ENCODE measurements at places on chromosomes 12 and 14.

DNA sequence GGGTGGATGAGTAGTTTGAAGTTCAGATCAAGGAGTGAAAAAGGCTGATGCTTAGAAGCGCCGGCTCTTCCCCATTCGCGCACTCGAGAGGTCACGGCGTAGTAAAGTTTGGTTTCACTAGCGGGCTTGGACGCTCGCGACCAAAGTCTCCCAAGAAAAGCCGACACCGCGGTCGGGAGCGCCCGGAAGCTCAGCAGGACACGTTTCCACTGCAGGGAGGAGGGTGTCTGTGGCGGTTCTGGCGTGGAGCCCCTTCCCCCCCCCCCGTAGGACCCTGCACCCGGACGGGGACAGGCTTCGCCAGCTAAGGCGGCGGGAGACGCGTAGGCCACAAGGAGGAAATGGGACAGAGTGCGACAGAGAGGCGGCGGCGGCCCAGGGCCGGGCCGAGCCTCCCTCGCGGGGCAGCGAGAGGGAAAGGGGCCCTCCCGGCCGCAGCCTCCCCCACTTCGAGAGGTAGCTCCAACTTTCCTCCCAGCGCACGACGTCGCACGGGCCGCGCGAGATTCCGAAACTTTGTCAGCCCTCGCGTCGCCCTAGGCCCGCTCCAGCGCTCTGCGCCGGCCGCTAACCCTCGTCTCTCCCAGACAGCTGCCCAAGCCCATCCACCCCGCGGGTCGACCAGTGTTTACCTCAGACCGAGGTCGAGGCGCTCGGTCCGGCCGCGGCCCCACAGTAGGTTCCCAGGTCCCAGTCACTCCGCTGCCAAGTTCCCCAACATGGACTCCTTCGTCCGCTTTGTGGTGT, 480 bp downstream of the SCAF11 start:
- peak; percentile 74 for DNase-seq

GRCh38 chr12:53097564-53098353, at the start of gene IGFBP6:
TSS of gene IGFBP6 (plus strand) at chr12:53097667. CDS start at chr12:53097718, 51 bp downstream.
- peak; percentile 70 for DNase-seq

DNA sequence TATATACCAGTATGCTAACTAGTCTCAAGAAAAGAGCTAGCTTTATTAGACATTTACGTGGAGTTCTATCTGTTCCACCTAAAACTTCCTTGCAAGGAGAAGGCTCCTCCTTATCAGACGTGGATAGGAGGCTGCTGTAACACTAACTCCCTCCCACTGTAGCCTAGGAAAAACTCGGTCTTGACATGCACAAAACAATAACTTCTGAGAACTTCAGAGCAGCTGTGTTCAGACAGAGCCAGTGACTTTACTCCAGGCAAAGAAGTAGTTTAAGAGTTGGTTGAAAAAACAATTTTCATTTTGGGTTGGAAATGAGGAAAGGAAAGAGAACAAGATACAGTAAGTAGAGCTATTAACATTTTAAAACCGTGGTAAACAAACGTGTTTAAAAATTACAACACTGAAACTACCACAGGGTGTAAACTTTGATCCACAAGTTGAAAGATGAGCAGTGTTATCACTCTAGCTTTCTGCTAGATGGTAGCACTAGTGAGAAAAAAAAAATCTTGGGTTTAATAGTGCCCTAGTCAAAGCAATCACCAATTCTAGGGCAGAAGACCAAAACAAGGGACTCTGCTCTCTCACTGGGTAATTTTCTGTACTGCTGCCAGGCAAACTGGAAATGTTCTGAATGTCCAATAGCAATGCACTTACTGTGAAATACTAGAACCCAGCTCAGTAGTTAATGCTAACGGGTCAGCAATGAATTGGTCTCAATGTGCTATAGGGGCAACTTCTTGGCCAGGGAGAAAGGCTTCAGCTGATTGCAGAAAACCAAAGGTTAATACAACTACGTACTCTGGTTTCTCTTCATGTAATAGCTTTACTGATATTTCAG, 2.4 kb downstream of the ATF7 start:
- DNase-seq, result peak; percentile 39

DNA sequence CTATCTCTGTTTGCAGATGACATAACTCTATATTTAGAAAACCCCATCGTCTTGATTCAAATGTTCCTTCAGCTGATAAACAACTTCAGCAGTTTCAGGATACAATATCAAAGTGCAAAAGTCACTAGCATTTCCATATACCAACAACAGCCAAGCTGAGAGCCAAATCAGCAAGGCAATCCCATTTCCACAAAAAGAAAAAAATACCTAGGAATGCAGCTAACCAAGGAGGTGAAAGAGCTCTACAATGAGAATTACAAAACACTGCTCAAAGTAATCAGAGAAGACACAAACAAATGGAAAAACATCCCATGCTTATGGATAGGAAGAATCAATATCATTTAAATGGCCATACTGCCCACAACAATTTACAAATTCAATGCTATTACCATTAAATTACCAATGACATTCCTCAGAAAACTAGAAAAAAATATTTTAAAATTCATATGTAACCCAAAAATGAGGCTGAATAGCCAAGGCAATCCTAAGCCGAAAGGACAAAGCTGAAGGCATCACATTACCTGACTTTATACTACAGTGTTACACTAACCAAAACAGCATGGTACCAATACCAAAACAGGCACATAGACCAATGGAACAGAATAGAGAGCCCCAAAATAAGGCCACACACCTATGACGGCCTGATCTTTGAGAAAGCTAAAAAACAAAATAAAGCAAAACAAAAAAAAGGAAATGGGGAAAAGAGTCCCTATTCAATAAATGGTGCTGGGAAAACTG, 901.7 kb downstream of the LRFN5 start:
- no peak for DNase-seq

GRCh38 chr12:122022393-122023338, 982 bp downstream of the BCL7A start:
- peak; percentile 32 for DNase-seq

DNA sequence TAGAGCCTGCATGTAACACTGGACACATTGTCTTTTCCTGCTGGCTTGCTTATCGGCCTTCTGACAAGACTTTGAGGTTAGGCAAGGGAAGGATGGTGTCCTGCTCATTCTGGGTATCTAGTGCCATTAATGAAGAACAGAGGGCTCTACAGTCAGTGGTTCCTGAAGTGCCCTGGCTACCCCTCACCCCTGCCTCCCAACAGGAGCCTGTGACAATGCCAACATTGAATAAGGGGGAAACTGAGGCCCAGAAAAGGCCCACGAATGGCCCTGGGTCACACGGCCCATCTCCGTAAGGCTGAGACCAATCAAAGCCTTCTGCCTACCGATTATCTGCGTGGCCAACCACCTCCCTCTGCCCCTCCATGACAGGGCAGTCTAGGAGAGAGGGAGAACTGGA, 2.1 kb downstream of the IFI27L2 start:
- no peak for DNase-seq

DNA sequence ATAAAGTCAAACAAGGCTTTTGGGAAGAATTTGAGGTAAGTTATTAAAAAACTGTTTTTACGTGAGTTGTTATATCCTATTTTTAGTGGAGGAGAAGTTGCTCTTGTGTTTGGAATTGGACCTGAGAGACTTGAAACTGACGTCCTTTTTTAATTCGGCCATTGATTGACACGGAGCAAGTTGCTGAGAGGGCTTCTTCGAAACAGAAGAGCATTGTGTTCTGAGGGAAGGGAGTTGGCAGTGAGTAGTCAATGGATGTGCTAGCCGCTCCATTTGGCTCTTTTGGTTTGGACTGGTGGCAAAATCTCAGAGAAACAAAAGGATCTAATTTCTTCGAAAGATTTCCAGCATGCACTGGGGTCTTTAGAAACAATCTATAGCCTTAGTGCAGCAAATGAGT, 37.3 kb downstream of the PTPN11 start:
- no peak for DNase-seq

- DNase-seq, result no peak
Observed at GRCh38 chr12:20716037-20716436, 20.9 kb downstream of the SLCO1C1 start.

DNA sequence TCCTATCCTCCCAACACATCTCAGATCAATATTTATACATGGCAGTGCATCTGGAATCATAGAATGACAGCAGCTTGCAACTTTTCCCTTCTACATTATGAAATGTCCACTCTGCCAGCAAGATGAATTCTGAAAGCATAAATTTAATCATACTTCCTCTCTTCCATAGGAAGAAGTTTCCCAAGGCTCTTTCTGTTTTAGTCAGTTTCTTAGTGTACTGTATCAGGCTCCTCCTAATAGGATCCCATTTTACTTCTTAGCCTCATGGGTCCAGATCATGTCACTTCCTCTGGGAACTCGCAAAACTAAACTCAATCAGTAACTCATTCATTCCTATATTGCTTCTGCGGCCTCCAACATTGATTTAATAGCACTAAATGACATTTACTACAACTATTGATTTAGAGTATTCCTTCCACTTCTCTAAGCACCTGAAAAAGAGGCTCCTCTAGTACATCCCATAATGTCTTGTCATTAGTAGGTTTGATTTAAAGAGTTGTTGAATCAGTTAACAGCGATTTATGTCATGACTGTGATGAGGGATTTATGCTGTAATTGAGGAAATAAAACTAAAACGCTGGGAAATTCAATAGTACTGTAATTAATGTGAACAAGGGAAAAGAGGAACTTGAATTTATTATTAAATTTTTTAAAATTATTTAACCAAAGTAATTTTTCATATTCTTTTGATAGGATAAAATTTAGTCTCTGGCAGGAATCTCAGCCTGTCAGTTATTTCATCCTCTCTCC, 4.0 kb downstream of the CLEC1A start:
- no peak for DNase-seq

DNA sequence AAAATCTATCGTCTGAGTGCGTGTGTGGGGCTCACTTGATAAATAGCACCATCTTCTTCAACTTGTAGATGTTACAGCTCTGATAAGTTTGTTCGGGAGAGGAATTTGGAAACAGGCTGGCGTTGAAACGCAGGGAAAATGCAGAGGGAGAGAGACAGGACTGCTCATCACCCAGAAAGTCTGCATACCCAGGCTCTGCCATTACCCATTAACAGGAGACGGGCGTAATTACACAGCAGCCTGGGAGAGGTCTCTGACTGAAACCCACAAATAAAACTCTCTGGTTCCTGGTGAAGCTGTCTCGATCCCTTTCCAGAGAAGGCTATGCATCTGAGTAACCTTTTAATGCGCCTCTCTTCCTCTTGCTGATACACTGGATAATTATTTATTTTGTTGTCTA, 547.3 kb downstream of the BCL11B start:
- no peak for DNase-seq

DNA sequence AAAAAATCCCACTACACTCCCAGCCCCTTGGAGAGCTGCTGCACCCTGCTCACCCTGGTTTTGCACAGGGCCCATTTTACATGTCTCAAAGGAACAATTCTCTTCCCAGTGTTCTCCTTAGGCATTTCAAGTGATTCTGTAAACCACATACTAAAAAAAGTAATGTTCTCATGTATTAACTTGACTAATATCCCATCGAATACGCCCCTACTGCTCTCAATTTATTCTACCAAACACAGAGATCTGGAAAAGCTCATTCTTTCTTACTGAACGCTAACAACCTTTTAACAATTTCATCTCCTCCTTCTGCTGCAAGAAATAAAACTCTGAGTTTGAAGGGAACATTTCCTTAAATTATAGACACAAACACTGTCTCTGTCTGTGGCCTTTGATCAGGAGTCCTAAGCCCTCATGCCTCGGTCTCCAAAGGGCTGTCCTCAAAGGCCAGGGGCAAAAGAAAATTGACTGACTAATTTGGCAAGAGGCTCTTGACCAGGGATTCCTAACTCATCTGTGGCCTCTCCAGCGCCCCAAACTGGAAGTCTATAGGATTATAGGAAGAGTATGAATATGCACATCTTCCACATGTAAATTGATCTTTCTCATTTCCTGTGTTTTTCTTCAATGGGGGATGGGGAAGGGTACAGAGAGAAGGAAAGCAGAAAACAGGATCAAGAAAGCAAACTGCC, 17.1 kb upstream of the TSPAN11 start:
- DNase-seq, result no peak

GRCh38 chr14:90491221-90491885, 94.5 kb downstream of the CALM1 start:
- DNase-seq, result peak; percentile 23

GRCh38 chr12:32032205-32032810, 73.1 kb downstream of the RESF1 start:
- DNase-seq, result peak; percentile 19

DNA sequence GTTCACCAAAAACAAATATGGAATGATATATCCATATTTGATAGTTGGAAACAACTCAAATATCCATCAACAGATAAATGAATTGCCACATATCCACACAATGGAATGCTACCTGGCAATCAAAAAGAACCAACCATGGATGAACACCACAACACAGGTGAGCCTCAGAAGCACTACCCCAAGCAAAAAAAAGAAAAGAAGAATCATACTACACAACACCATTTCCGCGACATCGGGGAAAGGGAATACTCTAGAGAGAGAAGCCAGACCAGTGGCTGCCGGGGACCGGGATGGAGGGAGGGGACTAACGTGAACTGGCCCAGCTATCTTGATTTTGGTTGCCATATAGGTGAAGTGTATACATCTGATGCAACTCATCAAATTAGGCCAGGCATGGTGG, 41.4 kb downstream of the SCARB1 start:
- DNase-seq, result no peak

- DNase-seq, result no peak
Observed at GRCh38 chr14:77843195-77843594, 43.3 kb downstream of the ADCK1 start.

GRCh38 chr12:82329508-82329907, 28.7 kb downstream of the CCDC59 start:
- DNase-seq, result no peak

- peak; percentile 54 for DNase-seq
Observed at GRCh38 chr14:91858536-91859275, 8.6 kb downstream of the TC2N start.

- DNase-seq, result peak; percentile 46
Observed at GRCh38 chr14:96166461-96167223, 38.0 kb upstream of the BDKRB2 start.

DNA sequence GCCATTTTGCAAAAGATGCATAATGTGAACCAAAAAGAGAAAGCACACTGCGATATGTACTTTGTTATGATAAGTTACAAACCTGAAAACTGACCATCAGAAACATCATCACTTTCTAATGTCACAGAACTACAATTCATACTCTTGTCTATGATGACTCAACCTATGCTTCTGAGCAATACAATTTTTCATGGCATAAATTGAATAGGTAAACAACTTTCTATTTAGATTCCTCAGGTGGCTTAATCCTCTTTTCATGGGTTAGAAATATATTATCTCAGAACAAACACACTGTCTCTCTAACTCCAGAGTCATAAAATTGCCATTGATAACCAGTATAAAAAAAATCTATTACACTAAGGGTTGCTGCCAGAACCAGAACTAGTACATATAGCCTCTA, 1715.0 kb upstream of the FLRT2 start:
- no peak for DNase-seq
